GM23248 (cell line): ENCODE measurements at places on chromosomes 4 and X.

DNA sequence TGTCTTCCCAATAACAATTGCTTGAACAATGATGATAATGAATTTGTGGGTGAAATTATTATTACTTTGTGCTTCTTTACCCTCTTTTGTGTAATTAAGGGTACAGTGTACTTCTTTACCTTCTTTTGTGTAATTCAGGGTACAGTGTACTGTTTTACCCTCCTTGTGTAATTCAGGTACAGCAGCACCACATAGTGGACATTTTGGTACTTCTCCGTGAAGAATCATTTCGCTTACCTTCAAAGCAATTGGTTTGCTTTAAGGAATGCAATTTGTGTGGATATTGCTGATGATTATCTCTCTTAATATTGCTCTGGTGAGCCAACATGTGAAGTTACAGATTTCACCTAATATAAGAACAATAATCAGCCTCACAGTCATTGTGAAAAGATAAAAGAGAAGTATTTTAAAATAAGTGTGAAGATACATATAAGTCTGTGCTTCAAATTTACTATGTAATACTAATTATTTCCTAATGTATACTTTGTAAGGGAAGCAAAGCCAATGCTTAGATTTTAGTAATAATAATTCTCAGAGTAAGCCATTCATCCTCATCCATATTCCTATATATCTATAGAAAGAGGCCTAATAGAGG lies 27.2 kb upstream of the SEC24B start:
- DNase-seq = peak; percentile 66

DNA sequence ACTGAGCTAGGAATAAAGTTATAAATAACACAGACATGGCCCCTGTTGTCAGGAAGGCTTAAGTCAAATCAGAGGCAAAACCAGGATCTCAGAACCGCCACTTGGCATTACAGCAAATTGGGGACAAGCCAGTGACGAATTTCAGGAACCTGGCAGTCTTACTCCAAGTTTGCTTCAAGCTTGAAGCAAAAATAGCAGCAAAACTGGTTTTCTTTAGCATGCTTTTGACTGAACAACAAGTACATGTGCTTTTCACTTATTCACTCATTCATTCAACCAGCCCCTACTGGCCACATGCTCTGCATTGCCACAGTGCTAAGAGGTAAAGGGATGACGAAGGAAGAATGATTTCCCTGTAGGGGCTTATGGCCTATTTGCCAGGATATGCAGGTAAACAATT lies 253.9 kb upstream of the PPARGC1A start:
- DNase-seq = no peak

DNA sequence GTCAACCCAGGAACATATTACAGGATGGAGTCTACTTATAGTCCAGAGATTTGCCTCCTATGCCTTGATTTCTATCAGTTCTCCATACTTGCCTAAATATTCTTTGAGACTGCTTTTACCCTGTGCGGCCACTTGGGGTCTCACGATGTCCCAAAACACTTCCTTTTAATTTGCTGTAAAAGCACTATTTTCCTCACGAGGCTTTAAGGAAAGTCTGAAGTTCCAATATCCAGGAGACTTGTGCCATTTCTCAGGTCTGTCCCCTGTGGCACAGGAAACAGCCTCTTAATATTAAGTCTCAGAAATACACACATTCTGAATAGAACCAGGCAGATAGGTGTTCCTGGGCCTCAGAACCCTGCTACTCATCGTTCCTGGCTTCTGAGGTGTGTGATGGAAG lies 142.9 kb downstream of the TMEM164 start:
- peak; percentile 60 for DNase-seq

- peak; percentile 48 for DNase-seq
These were observed 85.7 kb upstream of the PTPN13 start for GRCh38 chr4:86508436-86508835.

GRCh38 chr4:182493377-182493776 lies 250.2 kb downstream of the TENM3 start:
- no peak for DNase-seq

- no peak for DNase-seq
These were observed 38.3 kb downstream of the SPCS3 start for GRCh38 chr4:176358083-176358469.

DNA sequence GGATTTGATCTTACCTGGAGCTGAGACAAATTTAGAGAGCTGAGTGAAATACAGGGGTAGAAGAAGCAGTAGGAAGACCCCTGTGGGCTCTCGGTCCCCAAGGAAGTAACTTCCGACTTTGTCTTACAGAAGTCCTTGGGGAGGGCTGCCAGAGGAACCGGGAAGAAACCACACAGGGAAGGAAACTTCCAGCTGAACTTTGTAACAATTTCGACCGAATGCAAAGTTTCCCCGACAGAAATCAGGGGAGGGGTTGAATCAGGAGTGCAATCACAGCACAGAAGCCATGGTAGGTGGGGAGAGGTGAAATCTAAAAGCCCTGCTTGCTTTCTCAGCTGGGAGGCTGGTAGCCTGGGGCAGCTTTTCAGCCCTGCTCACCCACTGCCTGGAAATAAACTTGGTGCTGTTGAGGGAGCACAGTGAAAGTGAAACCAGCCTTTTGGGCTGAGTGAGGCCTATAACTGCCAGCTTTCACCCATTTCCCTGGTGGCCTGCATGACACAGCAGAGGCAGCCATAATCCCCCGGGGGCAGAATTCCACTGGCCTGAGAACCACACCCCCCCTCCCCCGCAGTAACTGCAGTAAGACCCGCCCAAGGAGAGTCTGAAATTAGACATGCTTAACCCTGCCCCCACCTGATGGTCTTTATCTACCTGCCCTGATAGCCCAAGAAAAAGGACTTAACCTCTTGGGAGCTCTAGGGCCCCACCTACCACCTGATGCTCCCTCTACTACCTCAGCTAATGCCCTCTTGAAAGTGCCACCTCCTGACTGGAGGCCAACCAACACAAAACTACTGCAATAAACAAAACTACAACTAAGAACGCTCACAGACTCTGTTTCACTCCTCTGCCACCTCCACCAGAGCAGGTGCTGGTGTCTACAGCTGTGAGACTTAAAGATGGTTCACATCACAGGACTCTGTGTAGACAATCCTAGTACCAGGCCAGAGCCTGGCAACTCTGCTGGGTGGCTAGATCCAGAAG lies 248.2 kb downstream of the PARM1 start:
- peak; percentile 48 for DNase-seq

DNA sequence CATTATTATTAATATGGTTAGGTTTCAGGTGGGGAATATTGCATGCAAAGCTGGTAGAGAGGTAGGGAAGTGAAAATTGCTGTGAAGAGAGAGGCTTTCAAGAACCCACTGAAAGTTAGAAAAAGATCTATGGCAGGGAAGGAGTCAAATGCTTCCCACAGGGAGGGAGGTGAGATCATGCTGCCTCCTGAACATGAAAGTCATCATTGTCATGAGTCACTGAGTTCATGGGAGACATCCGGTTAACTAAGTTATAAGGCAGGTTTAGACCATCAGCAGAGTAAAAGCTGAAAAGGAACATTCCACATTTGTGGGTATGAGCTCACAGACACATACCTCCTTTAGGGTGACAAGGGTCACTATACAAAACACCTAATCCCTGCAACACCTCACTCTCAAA lies 16.2 kb downstream of the GATB start:
- DNase-seq = peak; percentile 93

- DNase-seq = no peak
These were observed 106.4 kb downstream of the SCLT1 start for GRCh38 chr4:128986908-128987307.

- DNase-seq = no peak
These were observed 16.8 kb downstream of the BCAP31 start for GRCh38 chrX:153707406-153707805.

DNA sequence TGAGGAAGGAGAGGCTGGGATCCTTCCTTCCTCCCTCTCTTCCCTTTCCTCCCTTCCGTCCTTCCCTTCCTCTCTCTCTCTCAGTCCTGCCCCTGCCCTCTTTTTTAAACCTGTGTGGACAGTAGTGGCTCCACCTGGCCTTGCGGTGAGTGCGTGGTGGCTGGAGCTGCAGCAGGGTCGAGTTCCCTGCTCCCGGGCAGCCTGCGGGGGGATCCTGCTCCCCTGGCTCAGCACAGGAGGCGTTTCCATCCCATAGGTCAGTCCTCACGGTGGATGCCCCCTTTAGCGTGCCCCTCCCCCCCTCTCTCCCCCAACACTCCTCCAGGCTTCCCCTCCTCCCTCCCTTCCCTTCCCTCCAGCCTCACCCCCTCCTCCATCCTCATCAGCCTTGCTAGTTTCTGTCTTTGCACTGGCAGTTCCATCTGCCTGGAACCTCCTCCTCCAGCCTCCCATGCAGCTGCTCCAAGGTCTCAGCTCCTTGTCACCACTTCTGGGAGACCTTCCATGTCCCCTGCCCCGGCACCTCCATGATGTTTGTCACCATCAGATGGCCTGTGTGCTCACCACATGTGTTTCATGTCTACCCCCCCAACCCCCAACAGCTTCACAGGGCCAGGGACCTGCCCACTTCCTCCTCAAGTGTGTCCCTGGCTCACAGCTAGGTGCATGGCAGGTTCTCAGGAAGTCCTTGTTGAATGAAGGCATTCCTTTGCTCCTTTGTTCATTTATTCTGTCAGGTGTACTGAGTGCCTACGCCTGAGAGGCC lies 68.4 kb downstream of the PSAPL1 start:
- no peak for DNase-seq

GRCh38 chr4:107468812-107469211 lies 251.2 kb downstream of the PAPSS1 start:
- no peak for DNase-seq

DNA sequence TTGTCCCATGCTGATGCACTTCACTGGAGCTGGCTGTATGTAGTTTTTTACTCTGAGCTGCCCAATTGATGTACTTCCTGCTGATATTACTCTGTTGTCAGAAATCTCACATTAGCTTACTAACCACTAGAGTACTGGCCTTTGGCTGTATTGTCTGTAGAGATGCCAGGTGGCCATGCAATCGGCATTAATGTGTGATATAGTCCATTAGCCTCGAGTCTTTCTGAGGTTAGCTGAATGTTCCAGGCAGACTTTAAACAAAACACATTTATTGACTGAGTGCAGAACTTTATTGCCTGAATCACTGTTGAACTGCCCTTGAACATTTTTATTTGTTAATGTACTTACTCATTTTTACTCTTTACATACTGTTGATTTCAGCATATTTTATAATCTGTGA lies 335.2 kb downstream of the PCDH10 start:
- no peak for DNase-seq

- DNase-seq = no peak
These were observed 8.8 kb downstream of the FNIP2 start for GRCh38 chr4:158777423-158778155.

GRCh38 chr4:46393606-46394005 lies 3.7 kb upstream of the GABRA2 start:
- DNase-seq = no peak

- DNase-seq = no peak
These were observed 272.1 kb upstream of the TRAM1L1 start for GRCh38 chr4:117357437-117357836.
